ENCODE measurements at places on chromosomes 5 and 9.

GRCh38 chr9:95580812-95581761, 64.3 kb upstream of the PTCH1 start:
- H3K27ac ChIP-seq, result no peak overlapping the region
- H3K4me3 ChIP-seq, result no peak overlapping the region
- no peaks in the 10 kb centered on the region for H3K27me3 ChIP-seq
- no peaks in the 10 kb centered on the region for H3K36me3 ChIP-seq
- no peaks in the 10 kb centered on the region for H3K4me1 ChIP-seq

DNA sequence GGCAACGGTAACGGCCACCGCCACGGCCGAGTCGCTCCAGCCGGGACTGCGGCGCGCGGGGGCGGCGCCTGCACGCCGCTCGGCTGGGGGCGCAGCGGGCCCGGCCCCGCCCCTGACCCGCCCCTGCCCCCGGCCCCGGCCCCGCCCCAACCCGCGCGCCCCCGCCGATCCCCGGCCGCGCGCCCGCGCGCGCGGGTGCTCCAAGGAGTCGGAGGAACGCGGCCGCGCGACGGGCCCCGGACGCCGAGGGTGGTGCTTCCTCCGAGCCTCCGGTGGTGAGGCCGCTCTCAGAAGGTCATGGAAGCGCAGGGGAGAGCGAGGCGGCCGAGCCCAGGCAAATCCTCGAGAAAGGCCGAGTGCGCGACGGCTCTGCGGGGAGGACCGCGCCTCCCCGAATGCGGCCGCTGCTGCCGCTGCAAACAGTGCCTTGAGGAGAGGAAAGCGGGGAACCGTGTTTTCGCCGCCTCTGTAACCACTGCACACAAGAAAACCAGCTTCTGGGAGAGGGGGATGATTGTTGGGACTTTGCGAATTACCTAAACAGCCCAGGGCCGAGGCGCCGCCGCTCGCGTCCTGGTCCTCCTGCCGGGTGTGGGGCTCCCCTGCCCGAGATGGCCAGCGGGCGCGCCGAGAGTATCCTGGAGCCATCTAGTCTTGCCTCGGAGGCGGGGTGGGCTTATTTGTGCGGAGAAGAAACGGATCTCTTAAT, at the start of gene LIFR:
Gene LIFR (minus strand): TSS at position 48 of the 709 bp plus-strand sequence. CDS start 25,999 bp downstream, outside the sequence.
- H3K36me3 ChIP-seq, result no peaks in the 10 kb centered on the region
- no peaks in the 10 kb centered on the region for H3K27me3 ChIP-seq
- H3K27ac ChIP-seq, result peak within 1 kb of the TSS; percentile 100
- peak; percentile 89 for DNase-seq

DNA sequence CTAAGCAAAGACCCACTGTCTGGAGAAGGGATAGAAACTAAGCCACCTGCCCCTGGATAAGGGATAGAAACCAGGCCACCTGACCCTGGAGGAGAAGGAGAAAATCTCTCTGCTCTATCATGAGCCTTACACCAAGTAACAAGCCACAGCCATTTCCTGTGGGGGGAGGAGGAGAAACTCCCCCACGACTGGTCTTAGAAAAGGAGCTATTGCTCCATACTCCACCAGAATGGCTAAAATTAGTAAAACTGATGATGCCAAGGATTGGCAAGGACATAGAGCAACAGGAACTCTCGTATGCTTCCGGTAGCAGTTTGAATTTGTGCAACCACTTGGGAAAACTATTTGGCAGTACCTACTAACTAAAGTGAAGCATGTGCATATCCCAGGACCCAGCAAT, 70.8 kb downstream of the ACTL7B start:
- no peak overlapping the region for H3K27ac ChIP-seq
- H3K4me1 ChIP-seq, result peaks cover 19% of the 10 kb centered on the region
- H3K4me3 ChIP-seq, result no peak overlapping the region
- H3K27me3 ChIP-seq, result no peaks in the 10 kb centered on the region

GRCh38 chr9:27209034-27209433, 87.9 kb downstream of the EQTN start:
- H3K4me3 ChIP-seq, result no peak overlapping the region
- H3K36me3 ChIP-seq, result no peaks in the 10 kb centered on the region
- no peaks in the 10 kb centered on the region for H3K4me1 ChIP-seq

DNA sequence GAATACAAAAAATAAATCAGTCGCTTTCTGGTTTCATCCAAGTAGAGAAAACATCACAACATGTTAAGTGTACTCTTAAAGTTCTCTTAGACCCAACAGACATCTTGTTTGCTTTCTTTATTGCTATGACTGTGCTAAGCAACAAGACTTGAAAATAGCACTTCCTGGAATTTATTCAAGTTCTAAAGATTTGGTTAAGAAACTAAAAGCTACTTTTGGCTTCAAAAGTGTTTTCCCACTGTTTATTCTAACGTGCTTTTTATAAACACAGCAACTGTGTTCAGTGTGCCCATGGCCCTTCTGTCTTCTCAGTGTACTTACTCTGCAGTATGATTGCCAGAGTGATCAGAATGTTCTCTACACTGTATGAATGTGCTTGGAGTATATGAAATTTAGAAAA, 109.8 kb downstream of the GIN1 start:
- no peaks in the 10 kb centered on the region for H3K27me3 ChIP-seq
- H3K27ac ChIP-seq, result peak overlapping the region; percentile 43
- no peaks in the 10 kb centered on the region for H3K36me3 ChIP-seq
- no peak overlapping the region for H3K4me3 ChIP-seq
- peaks cover 4% of the 10 kb centered on the region for H3K4me1 ChIP-seq

DNA sequence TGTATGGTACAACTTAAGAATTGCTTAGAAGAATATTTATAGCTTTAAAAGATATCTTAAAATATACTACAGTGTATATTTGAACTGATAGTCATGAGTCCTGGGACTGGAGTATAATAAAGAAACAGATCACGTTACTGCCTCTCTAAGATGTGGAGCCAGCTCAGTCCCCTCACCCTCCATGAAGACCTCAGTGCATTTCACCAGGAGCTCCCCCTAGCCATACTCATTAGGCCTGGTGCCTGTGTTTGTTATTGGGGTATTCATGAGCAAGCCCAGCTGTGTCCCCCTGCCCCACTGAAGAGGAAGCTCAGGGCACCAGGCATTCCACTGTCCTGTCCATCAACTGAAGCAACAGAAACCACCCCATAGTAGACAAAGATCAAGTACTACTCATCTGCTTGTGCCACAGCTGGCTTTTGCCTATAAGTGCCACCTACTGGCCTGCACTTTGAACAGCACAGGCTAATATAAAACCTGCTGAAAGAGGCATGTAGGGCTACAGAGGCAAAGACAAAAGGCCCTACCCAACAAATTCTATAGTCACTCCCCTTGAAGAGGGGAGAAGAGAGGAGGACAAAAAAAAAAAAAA, 850.2 kb upstream of the NUDT12 start:
- H3K27me3 ChIP-seq, result no peaks in the 10 kb centered on the region
- no peak for DNase-seq
- no peaks in the 10 kb centered on the region for H3K36me3 ChIP-seq
- H3K4me3 ChIP-seq, result no peak overlapping the region

DNA sequence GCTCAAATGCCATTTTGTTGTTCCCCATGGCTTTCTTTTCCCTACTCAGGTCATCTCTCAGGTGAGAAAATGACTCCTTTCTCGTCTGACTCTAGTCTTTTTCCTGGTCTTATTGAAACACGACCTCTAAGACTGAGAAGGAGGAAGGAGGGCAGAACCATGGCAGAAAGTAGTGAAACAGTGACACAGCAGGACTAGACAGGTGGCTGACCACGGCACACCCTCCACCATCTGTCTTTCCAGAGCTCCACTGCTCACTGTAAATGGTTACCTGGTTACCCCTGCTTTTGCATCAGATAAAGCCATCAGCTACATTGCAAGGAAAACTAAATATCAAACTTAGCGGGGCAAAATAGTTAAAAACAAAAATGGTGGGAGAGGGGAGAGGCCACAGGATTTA, 30.9 kb downstream of the NR4A3 start:
- H3K4me3 ChIP-seq, result no peak overlapping the region
- H3K36me3 ChIP-seq, result no peaks in the 10 kb centered on the region
- H3K27me3 ChIP-seq, result no peaks in the 10 kb centered on the region
- H3K4me1 ChIP-seq, result no peaks in the 10 kb centered on the region

- H3K27ac ChIP-seq, result no peak overlapping the region
- DNase-seq, result no peak
- H3K4me3 ChIP-seq, result no peak overlapping the region
- H3K4me1 ChIP-seq, result no peaks in the 10 kb centered on the region
Measured at GRCh38 chr5:107501965-107502675, 168.6 kb downstream of the EFNA5 start.

- H3K4me1 ChIP-seq, result no peaks in the 10 kb centered on the region
- DNase-seq, result no peak
- H3K4me3 ChIP-seq, result no peak overlapping the region
- no peaks in the 10 kb centered on the region for H3K36me3 ChIP-seq
- H3K27me3 ChIP-seq, result no peaks in the 10 kb centered on the region
Measured at GRCh38 chr5:156354571-156354970, 27.6 kb downstream of the SGCD start.

GRCh38 chr5:135441350-135441831, 5.8 kb downstream of the DCANP1 start:
- no peak for DNase-seq
- H3K27me3 ChIP-seq, result no peaks in the 10 kb centered on the region
- H3K4me3 ChIP-seq, result no peak overlapping the region
- H3K27ac ChIP-seq, result no peak overlapping the region
- H3K4me1 ChIP-seq, result peaks cover 31% of the 10 kb centered on the region
- no peaks in the 10 kb centered on the region for H3K36me3 ChIP-seq
